ENCODE measurements at places on chromosomes 2 and 18. TPM values are rescaled to one million over a fixed set of nuclear protein-coding genes. Genes with fewer than 3 reads are reported as not detected.

DNA sequence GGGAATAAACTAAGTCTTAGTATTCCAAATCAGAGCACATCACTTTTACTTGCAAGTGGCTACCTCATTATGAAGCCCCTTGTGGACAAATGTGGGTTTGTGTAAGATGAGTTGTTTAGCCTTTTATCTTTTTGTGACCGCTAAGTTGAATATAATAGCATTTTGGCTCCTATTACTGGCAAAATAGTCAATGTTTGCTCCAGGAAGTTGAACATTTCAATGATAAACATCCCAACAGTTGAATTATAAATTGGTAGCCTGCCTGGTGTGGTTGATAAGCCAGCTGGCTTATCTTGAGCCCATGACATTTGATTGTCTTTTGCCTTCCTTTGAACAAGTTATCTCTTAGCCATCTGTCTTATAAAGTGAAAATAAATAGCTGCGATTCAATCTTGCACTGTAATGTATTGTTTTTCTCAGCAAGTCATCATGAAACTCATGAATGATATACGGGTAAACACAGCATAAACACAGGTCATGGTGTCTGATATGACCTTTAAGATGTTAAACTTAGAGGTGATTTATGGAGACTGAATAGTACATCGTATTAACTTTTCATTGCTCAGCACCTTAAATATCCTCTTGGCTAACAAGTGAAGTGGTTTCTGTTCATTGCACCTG is 338.4 kb downstream of the SOCS6 start:
- H3K4me1 ChIP-seq: no peaks in the 10 kb centered on the region
- no peaks in the 10 kb centered on the region for H3K36me3 ChIP-seq
- no peaks in the 10 kb centered on the region for H3K27me3 ChIP-seq
- no peak overlapping the region for H3K27ac ChIP-seq

DNA sequence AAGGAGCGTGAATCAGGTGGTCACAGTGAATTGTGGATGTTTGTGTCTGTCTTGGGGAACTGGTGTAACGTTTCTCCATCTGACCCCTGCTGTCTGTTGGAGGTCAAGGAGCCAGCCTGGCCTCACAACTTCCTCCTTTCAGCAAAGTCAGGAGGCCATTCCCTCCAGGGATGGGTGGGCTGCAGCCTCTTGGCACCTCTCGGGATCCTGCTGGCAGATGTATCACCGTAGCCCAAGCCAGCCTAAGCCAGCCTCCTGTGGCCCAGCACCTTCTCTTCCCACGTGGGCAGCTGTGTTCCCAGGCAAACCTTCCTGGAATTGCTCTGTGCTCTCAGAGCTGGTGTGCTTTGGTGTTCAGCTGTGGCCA is 30.5 kb downstream of the HPCAL1 start:
- no peaks in the 10 kb centered on the region for H3K36me3 ChIP-seq
- peak overlapping the region; percentile 84 for H3K27ac ChIP-seq
- no peak for DNase-seq
- H3K27me3 ChIP-seq: no peaks in the 10 kb centered on the region
- H3K4me3 ChIP-seq: no peak overlapping the region

DNA sequence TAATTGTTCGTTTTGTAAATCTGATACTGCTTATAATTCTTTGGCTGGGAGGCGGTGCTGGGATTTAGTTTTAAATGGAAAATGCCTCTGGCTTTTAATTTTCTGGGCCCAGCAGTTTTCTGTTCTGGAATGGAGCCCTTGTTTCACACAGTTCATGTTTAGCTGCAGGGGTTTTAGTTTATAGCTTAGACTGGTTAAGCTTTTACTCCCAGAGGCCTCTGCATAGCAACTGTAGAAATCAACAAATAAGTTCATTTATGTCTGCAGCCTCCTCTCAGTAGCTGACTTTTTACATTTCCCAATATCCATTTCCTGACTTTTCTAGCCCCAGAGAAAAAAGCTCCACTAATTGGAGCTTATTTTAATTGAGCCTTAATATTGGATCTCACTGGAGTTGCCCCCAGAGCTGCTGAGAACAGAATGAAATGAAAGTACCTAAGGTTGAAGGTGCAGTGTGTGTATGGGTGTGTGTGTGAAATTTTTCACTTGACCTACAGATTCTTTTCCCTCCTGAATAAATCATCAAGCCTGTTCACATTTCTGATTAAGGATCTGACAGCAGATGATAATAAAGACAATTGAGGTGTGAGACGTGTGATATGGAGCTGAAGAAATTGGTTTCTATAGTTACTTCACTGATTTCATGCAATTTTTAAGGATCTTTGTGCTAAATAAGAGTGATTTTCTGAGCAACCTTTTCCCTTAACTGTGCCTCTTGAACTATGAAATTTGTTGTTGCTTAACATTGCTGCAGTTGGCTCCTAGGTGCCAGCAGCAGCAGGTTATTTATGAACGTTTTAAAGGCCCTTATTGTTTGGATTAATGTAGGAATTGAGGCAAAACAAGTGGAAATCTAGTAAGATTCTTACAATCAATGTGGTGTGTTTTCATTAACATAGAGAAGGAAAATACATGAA is 109.6 kb downstream of the TAF4B start:
- peaks cover 6% of the 10 kb centered on the region for H3K4me1 ChIP-seq
- no peak for DNase-seq
- no peak overlapping the region for H3K4me3 ChIP-seq
- peak overlapping the region; percentile 56 for H3K27ac ChIP-seq
- H3K36me3 ChIP-seq: no peaks in the 10 kb centered on the region
- H3K27me3 ChIP-seq: no peaks in the 10 kb centered on the region

The ALPI gene
- total RNA-seq: not detected

The SH3BP4 gene
- 12.6 TPM for total RNA-seq

DNA sequence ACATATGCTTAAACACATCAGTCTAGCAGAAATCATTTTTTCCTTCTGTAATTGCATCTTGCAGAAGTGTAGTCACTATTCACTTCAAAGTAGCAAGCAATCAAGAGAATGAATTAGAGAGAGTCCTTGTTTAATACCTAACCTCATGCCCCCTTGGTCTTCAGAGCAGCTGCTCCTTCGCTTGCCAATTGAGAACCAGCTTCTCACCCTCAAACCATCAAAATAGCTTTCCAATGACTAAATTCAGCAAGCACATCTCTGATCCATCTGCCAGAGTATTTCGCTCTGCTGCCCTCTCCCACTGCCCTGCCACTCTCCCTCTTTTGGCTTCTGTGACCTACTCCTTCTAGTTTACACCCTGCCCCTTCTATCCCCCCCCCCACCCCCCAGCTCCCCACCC is 120.7 kb upstream of the AGAP1 start:
- no peaks in the 10 kb centered on the region for H3K27me3 ChIP-seq
- H3K27ac ChIP-seq: no peak overlapping the region
- H3K4me1 ChIP-seq: no peaks in the 10 kb centered on the region

All from heart right ventricle (tissue), 16 donors.